Prostate gland (tissue), 2 donors: ENCODE measurements at places on chromosomes 1 and 21.

DNA sequence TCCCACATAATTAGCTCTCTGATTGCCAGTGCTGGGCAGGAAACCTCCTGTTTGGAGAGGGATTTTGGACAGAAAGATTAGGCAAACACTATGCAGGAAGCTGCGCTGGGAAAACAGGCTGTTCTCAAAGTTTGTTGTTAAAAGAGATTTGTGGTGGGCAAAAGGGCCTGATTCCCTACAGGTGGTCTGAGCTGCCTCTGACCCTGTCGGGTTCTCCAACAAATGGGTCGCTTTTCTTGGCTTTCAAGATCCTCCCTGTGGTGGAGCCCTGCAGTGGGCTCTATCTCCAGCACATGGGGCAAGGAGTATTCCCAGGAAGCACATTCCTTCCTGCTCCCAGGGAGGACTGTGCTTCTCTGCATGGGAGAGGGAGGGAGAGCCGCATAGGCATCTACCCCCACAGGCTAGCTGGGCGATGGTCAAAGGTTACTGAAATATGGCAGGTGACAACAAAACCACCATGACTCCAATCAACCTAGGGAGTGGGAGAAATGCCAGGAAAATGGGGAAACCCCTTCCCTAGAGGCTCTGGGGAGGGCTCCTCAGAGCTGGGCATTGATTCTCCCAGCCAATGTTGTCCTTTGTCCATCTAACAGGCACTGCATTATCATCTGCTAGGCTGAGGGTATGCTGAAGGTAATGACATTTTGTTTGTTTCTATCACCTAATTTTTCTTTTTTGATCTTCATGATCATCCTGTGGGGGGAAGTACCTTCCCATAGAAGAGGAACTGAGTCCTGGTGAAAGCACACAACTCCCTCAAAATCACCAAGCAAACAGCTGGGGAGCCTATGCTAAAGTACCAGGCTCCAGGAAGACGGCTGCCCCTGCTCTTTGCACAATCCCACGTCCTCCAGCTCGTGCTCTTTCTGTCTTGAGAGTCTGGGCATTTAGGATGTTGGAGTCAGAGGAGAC is 85.3 kb downstream of the PLXNA2 start:
- DNase-seq: no peak

DNA sequence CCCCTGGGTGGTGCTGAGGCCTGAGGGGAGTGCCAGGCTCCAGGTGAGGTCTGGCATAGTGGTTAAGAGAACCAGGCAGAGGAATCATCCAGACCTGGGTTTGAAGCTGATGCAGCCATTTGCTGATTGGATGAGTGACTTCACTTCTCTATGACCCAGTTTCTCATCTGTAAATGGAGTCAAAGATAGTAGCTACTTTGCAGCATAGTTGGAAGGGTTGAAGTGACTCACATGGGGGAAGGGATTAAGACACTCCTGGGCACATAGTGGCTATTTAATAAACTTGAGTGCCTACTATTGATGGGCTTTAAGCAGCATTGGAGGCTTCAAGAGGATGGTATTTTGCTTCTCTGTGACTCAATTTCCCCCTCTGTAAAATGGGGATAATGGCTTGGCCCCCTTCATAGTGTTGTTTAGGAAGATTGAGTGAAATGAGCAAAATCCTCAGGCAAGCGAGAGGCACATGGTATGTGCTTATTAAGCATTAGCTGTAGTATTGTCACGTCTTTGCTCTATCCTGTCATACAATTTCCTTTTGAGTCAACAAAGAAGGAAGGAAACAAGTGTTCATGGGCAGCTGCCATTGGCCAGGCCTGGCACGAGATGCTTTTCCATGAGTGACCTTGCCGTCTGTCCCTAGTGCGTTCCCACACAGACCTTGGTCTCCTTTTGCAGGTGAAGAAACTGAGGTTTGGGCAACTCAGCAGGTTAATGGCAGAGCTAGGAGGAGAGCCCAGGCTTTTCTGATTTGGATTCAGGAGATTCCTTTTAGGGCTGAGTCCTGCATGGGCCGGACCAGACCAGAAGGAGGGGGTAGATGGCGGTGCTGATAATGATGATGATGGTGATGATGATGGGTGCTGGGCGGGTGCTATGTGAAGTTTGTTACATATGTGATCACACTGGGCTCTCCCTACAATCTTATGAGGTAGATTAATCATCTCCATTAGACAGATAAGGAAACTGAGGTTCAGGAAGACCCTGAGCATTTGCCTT is 131.1 kb upstream of the WNT4 start:
- no peak for DNase-seq

GRCh38 chr1:41538741-41539417 is 54.4 kb upstream of the EDN2 start:
- DNase-seq: no peak

- peak; percentile 79 for DNase-seq
These were observed 51.8 kb upstream of the TARDBP start for GRCh38 chr1:10960411-10961299.

GRCh38 chr1:112744009-112744578 is 29.0 kb upstream of the PPM1J start:
- DNase-seq: no peak

GRCh38 chr1:95233319-95233736 is 682 bp upstream of the RWDD3 start:
- peak; percentile 10 for DNase-seq

GRCh38 chr1:116261227-116261626 is 111.8 kb upstream of the ATP1A1 start:
- no peak for DNase-seq

DNA sequence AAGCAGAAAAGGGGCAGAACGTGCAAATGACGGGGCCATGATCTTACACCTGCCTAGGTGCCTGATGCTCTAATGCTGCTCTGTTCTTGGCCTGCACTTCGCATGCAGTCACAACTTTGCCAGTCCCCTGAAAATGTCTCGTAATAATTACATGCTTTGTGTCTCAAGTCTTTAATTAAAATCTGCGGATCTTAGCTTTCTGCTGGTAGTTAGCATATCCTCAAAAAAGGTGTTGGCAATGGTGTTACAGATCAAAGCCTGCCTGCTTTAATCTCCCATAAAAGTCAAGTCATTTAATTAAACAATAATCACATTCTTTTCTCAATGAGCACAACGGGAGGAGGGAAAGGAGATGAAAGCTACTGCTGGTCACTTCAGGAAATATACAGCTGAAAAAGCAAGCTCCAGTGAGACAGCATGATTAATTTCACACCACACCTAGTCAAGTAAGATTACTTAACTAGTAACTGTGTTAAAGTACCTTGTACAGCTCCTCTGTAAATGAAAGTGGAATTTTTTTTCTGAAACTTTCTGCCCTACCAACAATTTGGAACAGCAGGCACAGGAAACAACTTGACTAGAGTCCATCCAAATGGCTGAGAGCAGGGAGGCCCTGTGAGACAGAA is 45.8 kb downstream of the STX6 start:
- DNase-seq: no peak
